Mesendoderm (in vitro differentiated cells): ENCODE measurements at places on chromosomes 1 and 21.

DNA sequence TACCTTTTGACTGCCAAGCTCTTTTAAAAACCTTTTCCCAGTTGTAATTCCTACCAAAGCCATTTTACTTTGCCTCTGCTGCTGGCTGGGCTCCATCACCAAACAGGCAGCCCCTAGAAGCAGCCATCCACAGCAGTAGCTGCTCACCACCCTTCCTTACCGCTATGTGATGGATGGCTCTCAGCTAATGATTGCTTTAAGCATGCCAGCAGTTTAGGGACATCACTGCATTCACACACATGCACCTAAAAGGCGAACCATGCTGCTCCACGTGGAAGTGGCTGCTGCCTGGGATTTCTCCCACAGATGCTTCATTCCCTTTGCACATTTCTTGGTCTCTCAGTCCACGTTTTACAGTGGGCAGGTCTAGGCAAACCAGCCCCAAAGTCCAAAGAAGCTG is 46.3 kb upstream of the PDE9A start:
- no peak for DNase-seq
- no peaks in the 10 kb centered on the region for H3K4me1 ChIP-seq
- H3K4me3 ChIP-seq = no peak overlapping the region
- no peaks in the 10 kb centered on the region for H3K27me3 ChIP-seq
- H3K27ac ChIP-seq = no peak overlapping the region
- no peaks in the 10 kb centered on the region for H3K36me3 ChIP-seq

DNA sequence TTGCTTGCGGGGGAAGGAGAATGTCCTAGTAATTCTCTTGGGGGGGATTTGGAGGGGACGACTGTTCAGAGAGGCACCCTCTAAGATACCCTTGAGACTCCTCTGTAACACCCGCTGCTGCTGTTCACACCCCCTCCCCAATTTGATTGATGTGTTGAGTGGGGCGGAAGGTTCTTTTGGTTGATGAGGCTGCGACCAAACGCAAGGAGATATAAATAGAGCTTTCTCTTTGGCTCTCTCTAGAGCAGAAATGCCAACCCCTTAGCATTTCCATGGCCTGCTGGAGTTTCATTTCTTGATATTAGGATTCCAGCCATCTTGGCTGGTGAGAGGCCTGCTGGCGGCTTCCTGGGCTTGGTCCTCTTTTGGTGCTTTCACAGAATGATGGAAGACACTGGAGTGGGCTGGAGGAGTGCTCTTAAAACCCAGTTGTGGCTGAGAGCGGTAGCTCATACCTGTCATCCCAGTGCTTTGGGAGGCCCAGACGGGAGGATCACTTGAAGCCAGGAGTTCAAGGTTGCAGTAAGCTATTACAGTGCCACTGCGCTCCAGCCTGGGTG is 2.0 kb downstream of the PIK3CD start:
- no peaks in the 10 kb centered on the region for H3K36me3 ChIP-seq
- no peaks in the 10 kb centered on the region for H3K4me1 ChIP-seq
- no peak overlapping the region for H3K4me3 ChIP-seq
- no peak overlapping the region for H3K27ac ChIP-seq

- H3K4me1 ChIP-seq = peaks cover 2% of the 10 kb centered on the region
- DNase-seq = no peak
- H3K27me3 ChIP-seq = no peaks in the 10 kb centered on the region
- no peaks in the 10 kb centered on the region for H3K36me3 ChIP-seq
- H3K4me3 ChIP-seq = no peak overlapping the region
These were observed 78.9 kb upstream of the AK4 start for GRCh38 chr1:65069011-65069565.

- no peaks in the 10 kb centered on the region for H3K4me1 ChIP-seq
- DNase-seq = no peak
- H3K27ac ChIP-seq = no peak overlapping the region
- H3K36me3 ChIP-seq = no peaks in the 10 kb centered on the region
- no peak overlapping the region for H3K4me3 ChIP-seq
- peaks cover 14% of the 10 kb centered on the region for H3K27me3 ChIP-seq
These were observed 11.7 kb downstream of the CDKN2C start for GRCh38 chr1:50981741-50982140.

- no peak for DNase-seq
- no peaks in the 10 kb centered on the region for H3K4me1 ChIP-seq
- H3K36me3 ChIP-seq = no peaks in the 10 kb centered on the region
- no peaks in the 10 kb centered on the region for H3K27me3 ChIP-seq
- no peak overlapping the region for H3K4me3 ChIP-seq
These were observed 254.6 kb downstream of the COL11A1 start for GRCh38 chr1:102853701-102854187.

DNA sequence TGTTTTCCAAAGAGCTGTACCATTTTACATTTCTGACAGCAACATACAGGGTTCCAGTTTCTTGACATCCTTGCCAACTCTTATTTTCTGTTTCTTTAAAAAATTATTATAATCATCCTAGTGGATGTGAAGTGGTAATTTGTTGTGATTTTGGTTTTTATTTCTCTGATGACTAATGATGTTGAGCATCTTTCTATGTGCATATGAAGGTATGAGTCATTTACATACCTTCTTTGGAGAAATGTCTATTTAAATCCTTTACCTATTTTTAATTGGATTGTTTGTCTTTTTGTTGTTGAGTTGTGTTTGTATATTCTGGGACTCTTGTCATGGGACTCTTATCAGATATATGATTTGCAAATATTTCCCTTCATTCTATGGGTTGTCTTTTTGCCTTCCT is 20.8 kb upstream of the MPC2 start:
- DNase-seq = no peak
- H3K4me3 ChIP-seq = no peak overlapping the region
- H3K27ac ChIP-seq = no peak overlapping the region
- H3K27me3 ChIP-seq = no peaks in the 10 kb centered on the region
- no peaks in the 10 kb centered on the region for H3K36me3 ChIP-seq
- no peaks in the 10 kb centered on the region for H3K4me1 ChIP-seq
